Stimulated activated CD8-positive, alpha-beta memory T cell treated with anti-CD3 and anti-CD28 coated beads, Interleukin-4, amount 100 ng/mL, for 1 hour (primary cell): ENCODE measurements at places on chromosomes 12 and 14.

DNA sequence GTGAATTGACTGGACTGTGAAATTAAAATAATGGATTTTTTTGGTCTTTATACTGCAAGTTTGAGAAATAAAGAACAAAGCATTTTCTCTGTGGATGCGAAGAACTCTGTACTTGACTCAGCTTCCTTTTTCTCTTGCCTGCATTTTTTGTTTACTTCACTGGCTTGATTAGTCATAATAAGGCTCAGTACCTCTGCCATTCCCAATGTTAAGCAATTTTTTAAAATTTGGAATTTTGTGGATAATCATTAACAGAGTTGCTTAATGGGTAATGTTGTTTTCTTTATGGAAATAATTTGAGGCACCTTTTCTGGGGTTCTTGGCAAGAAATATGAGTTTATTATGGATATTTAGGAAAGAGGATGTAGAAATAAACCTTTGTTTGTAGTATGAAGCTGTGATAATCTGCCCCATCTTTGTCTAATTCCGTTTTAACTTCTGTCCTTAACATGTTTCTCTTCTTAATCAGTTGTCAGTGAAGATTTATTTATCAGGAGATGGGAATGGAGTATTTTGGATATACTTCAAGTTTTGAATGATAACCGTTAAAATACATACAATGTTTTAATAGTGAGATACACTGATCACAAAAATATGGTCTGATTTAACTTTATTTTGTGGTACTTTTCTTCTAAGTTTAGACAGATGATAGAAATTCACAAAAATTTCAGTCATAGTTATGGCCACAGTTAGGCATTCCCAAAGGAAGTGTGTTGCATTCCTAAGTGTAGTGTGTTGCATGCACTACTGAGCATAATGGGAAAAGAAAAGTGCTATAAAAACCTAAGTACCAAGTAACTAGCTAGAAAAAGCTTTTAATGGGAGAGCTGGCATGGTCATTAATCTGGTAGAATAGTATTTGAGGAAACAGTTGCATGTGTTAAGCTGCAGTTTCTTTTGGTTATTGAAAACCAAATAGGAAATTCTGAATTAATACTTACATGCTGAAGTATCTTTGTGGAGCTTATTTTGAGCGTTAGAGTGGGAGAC is 27.7 kb downstream of the WNK1 start:
- DNase-seq = no peak

DNA sequence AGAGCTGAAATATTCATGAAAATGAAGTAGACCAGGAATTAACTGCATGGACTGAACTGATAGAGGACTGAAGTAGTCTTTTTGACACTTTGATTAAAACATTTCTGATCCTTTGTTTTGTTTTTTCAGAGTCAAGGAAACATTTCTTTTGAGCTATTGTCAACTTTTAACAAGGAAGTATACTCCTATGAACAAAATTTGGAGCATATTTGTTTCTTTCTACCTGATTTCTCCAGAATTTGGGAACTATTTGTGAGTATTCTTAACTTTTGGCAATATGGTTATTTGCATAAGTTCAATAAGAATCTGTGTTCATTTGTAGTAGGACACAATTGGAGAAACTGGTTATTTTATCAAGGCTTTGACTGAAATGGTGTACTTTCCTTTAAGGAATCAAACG is 71.3 kb upstream of the HECTD1 start:
- DNase-seq = no peak

- DNase-seq = no peak
Observed at GRCh38 chr14:35829449-35829848, 3.3 kb downstream of the BRMS1L start.

- DNase-seq = no peak
Observed at GRCh38 chr12:57157588-57158173, 10.3 kb upstream of the LRP1-AS start.

- no peak for DNase-seq
Observed at GRCh38 chr12:89363084-89363483, 10.8 kb upstream of the DUSP6 start.

DNA sequence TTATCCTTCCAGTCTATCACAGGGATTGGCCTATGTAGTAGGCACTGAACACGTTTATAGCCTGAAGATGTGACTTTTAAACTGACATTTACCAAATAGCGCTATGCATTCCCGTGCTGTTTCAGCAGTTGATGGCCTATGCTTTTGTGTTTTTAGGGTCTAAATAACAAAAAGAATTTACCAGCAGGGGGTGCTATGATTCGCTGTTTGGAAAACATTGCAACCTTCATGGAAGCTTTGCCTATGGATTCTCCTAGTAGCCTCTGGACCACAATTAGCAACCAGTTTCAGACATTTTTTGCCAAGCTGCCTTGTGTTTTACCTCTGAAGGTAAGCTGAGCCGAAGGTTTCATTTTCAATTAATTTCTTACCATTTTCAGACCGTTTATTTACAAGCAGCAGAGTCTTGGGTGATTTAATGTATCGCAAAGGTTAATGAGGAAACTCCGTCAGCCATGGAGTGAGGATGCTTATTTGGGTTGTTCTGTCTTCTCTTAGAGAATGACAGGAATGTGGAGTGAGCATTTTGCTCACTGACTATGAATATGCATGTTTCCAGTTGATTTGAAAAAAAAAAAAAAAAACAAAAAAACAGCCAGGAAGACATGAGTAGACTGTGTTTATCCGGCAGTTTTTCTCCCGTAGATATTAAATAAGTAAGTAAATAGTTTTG is 133.1 kb downstream of the PRIMA1 start:
- DNase-seq = no peak

GRCh38 chr12:86929962-86930361 is 673.8 kb upstream of the MGAT4C start:
- DNase-seq = no peak

GRCh38 chr14:60183741-60184140 is 18.5 kb upstream of the DHRS7 start:
- DNase-seq = no peak

DNA sequence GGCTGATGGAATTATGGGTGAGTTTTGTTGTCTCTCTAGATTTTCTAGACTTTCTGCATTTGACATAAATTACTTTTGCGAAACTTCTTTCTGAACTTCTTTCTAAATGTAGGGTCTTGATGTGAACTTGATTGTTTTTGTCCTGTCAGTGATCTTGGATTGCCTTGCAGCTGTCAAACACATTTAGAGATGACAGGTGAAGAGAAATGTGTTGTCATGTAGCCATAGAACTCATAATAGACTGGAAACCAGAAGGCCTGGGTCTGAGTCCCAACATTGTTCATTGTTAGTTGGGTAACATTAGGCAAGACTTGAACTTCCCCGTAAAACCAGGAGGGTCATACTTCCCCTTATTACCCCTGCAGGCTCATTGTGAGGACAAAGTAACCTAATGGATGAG is 109.0 kb downstream of the LRIG3 start:
- DNase-seq = no peak

DNA sequence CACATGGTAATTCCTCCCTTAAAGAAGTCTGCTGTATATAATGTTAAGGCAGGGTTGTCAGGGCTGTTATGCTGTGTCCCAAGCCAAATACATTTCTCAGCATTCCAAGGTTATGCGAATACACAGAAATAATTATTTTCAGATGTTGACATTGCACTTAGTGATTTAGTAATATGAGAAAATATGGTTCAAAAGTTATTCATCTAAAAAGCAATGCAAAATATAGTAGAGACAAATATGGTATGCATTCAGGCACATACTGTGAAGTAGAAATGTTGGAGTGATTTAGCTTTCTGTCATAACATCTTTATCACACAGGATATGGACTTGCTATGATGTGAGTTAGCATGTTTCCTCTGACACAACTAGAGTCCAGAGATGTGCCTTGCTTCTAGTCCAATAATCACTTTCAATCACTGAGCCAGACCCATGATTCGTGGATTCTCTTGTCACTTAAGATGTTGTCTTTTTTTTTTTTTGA is 70.0 kb downstream of the PDE3A start:
- DNase-seq = no peak

- no peak for DNase-seq
Observed at GRCh38 chr12:4288296-4289131, 15.0 kb downstream of the CCND2 start.

DNA sequence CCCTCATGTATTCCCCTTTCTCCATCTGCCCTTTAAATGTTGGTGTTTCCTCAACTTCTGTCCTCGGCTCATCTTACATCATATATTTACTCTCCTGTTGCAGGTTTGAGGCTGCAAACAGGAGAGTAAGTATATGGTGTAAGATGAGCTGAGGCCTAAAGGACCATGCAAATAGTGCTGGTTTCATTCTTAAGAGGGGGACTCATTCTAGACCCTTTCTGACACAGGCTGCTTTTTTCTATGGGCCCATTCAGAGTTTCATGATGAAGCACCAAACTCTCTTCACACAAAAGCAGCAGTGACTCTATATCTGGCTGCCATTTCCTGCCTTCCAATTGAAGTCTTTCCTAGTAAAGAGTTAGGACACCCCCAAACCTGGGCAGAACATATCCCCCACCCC is 218.5 kb downstream of the PHLDA1 start:
- no peak for DNase-seq

DNA sequence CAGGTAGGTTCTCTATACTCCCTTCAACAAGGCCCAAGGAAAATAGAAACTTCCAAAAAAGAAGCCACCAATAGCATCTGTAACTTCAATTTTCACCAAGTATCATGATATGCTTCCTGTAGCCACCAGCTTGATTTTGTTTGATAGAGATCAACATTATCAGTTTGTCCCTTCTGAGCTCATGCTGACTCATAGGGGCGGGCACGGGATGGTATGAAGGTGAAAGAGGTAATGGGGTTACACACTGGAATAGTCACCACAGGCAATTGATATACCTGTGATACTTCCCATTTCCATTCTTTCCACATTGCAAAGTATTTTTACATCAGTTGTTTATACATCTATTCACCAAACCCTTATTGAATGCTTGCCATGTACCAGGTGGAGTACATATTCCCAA is 134.1 kb downstream of the KCNA5 start:
- DNase-seq = no peak

DNA sequence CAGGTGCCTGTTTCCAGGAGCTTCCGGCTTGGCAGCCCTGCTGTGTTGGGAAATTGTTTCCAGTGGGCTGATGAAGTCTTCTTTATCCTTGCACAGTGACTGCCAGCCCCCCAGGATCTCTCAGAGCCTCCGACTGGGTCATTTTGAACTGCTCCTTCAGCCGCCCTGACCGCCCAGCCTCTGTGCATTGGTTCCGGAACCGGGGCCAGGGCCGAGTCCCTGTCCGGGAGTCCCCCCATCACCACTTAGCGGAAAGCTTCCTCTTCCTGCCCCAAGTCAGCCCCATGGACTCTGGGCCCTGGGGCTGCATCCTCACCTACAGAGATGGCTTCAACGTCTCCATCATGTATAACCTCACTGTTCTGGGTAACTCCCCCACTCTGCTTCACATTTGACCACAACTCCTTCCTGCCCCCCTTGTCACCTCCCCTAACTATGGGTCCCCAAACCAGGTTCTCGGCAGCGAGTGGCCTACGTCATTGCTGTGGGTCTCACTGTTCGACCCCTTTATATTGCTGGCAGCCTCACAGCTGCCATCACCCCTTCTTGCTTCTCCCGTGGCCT is 2.3 kb downstream of the LAG3 start:
- no peak for DNase-seq

DNA sequence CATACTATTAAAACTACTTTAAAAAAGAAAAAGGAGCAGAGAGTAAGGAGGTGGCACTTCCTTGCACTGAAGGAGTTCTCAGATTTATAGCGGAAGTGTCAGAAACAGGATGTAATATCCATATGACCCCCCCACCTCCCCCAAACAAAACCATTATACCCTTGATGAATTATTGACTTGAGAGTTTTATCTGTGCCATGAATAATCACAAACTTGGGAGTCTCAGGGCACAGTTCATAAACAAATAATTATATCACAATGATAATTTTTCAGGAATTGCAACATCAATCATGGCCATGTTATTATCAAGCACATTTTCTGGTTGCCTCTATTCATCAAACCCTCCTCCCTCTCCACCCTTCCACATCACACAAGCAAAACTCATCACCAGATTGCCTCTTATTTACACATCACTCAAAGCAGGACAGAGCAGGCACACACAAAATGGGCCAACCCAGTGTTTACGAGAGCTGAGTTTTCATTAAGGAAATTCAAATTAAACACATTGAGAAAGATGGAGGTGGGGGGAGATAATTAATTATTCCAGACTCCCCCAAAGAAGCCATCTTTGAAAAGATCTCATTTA is 141.4 kb downstream of the EGLN3 start:
- DNase-seq = no peak

DNA sequence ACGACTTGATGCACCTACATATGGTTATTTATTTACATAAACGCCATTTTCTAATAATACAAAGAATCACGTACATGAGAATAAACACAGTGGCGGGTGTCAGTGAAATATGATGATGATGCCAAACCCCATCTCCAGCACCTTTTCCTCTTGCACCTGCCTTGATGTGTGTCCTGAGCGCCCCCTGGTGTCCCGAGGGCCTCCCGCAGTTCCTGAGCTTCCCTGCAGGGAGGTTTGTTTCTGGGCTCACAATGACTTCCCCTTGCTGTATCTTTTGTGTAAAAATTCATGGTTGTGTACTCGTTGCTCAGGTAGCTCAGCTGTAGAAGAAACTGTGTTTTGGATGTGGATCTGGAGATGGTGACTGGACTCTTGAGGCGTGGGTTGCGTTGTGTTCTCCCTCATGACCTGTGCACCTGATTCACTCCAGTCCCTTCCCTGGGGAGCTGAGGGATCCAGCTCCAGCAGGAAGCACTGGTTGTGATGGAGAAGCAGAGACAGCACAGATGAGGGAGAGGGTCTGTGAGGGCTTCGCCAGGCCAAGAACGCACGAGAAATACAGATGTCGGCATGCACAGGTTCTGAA is 1037.8 kb downstream of the TMEM121 start:
- no peak for DNase-seq

DNA sequence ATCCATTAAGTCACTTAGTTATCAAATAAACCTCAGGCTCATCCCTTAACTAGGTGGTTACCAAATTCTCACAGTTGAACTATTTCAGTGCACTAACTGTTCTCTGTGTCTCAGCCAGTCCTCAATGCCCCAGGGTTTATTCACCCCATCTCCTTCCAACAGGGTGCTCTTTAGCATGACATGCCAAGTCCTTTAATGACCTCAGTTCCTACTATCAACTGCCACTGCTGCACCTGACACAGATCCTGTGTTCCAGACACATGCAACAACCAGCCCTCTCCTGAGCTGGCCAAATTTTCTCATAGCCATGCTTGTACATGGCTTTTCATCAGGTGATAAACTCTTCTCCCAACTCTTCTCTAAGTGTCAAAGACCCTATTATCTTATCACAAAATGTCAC is 80.0 kb downstream of the ATXN2 start:
- DNase-seq = no peak

- no peak for DNase-seq
Observed at GRCh38 chr12:113591480-113591974, 119.9 kb upstream of the LHX5 start.

GRCh38 chr12:19958389-19958788 is 409.9 kb upstream of the PDE3A start:
- no peak for DNase-seq

- no peak for DNase-seq
Observed at GRCh38 chr12:107990325-107990724, 138.8 kb upstream of the WSCD2 start.

DNA sequence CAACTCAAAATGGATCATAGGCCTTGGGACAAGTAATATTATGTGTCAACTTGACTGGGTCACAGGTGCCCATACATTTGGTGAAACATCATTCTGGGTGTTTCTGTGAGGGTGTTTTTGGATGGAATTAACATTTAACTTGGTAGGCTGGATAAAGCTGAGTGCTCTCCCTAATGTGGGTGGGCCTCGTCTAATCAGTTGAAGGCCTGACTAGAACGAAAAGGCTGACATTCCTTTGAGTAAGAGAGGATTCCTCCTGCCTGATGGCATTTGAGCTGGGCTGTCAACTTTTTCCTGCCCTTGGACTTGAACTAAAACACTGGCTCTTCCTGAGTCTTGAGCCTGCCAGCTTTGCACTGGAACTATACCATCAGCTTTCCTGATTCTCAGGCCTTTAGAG is 93.4 kb upstream of the ESRRB start:
- DNase-seq = no peak
